NCI-H2171 treated with DMSO at 0.1 percent for 48 hours (cell line): ENCODE measurements at places on chromosomes 2 and 18.

GRCh38 chr2:178109813-178110212 lies 2.4 kb upstream of the RBM45 start:
- DNase-seq: peak; percentile 69

DNA sequence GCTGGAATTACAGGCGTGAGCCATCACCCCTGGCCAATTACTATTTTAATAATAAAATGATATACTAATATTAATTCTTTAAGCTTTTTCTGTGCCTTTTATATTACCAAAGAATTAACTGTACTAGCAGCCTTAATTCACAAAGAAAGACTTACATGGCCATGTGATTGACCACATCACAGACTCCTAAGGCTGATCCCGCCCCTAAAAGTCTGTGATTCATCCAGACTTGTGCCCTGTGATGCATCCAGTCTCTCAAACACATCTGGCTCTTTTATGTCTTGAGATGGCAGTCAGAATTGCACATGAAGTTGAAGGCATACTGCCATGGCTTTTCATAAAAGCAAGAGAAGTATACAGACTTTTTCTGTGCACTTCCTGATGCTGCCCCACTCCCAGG lies 91.7 kb downstream of the DTNA start:
- DNase-seq: no peak

- no peak for DNase-seq
Measured at GRCh38 chr2:233480490-233481202, 85.9 kb downstream of the USP40 start.

GRCh38 chr2:8260213-8260612 lies 421.6 kb upstream of the ID2 start:
- no peak for DNase-seq

- no peak for DNase-seq
Measured at GRCh38 chr2:53460937-53461336, 306.7 kb upstream of the CHAC2 start.

- no peak for DNase-seq
Measured at GRCh38 chr2:165567273-165567672, 97.8 kb downstream of the CSRNP3 start.

DNA sequence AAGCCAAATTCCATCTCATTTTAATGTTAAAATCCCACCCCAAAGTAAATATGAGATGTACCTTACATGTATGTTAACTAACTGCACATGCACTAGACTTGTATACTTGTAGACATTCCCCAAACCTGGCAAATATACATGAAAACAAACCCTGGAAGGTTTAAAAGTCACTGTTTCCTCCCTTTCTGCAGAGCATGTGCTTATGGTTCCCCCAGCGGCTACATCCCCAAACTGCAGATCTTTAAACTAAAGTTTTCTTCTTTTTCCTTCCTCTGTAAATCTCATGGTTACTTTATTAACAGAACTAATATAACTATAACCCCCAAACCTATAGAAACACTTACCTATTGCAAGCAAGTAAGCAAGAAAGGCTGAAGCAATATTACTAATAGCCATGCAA lies 731.5 kb downstream of the LRP1B start:
- no peak for DNase-seq

DNA sequence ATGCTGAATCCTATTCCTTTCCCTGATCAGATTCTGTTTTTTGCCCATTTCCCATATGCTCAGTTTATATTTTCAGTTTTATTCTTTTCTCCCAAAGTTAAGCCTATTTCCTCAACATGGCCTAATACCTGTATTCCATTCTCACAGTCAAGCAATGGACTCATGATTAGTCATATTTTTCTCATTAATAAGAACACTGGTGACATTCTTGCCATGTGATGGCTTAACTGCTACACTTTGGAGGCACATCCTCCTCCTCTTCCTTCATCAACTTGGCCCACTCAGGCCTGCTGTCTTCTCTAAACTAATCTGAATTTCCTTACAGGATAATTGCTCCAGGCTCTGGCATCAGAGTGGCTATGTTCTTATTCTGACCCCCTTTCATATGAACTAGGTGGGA lies 679.2 kb downstream of the NYAP2 start:
- DNase-seq: no peak

DNA sequence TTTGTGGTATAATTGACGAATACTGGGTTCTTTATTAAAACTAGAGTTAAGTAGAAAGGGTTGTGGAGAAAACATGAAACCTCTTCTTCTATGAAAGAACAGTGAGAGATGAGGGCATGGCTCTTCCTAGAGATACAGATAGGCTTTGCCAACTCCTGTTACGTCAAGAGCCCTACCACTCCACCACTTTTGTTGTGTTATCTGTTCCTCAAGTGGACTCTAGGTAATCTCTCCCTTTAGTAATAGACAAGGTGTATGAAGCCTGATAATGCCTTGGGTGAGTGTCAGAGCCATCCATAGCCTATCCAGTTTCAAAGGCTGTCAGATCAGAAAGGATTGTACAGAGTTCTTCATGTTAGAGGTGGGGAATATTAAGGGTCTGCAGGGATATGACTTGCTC lies 176.4 kb downstream of the SETBP1 start:
- no peak for DNase-seq

DNA sequence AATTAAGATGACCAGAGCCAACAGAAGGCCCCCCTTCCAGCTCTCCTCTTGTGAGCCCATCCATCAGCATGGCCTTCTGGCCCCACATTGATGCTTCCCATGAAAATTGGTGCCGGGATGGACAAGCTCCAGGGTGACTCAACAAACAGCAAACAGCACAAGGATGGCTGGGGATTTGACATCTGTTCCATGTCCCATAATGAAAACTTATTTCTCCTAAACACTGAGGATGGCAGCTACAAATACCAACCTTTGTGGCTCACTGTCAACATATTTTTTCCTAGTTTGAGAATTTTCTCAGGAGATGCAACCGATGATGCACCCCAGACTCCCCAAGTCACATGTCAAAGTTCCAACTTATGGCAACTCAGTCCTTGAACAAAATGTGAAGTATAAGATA lies 169.6 kb upstream of the SIX2 start:
- no peak for DNase-seq

DNA sequence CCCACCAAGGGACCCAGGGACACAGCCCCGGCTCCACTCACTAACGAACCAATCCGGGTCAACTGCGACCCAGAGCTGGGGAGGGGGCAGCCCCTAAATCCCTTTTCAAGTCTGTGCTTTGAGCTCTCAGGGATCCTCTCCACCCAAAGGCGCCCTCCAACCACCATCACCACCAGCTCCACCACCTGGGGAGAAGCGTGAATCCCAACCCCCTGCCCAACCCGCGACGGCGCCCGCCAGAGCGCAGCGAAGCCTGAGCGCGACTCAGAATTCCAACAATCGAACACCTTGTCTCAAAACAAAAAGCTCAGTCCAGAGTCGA lies 497 bp downstream of the DSC3 start:
- DNase-seq: no peak

GRCh38 chr18:74898965-74899364 lies 301.3 kb downstream of the ZNF407 start:
- no peak for DNase-seq

GRCh38 chr2:85851253-85852151 lies 37.3 kb downstream of the ST3GAL5 start:
- DNase-seq: peak; percentile 57

GRCh38 chr2:23009545-23010149 lies 375.3 kb upstream of the KLHL29 start:
- no peak for DNase-seq

- peak; percentile 62 for DNase-seq
Measured at GRCh38 chr2:174846218-174846617, 81.9 kb upstream of the CHRNA1 start.

GRCh38 chr18:58100154-58100553 lies 56.1 kb downstream of the NEDD4L start:
- no peak for DNase-seq
